Aorta (tissue), 5 donors: ENCODE measurements at places on chromosomes 6 and 20.

GRCh38 chr6:34979218-34979617, 90.2 kb downstream of the ANKS1A start:
- no peak overlapping the region for H3K4me3 ChIP-seq
- DNase-seq: no peak
- no peak overlapping the region for H3K27ac ChIP-seq
- no peaks in the 10 kb centered on the region for H3K4me1 ChIP-seq

DNA sequence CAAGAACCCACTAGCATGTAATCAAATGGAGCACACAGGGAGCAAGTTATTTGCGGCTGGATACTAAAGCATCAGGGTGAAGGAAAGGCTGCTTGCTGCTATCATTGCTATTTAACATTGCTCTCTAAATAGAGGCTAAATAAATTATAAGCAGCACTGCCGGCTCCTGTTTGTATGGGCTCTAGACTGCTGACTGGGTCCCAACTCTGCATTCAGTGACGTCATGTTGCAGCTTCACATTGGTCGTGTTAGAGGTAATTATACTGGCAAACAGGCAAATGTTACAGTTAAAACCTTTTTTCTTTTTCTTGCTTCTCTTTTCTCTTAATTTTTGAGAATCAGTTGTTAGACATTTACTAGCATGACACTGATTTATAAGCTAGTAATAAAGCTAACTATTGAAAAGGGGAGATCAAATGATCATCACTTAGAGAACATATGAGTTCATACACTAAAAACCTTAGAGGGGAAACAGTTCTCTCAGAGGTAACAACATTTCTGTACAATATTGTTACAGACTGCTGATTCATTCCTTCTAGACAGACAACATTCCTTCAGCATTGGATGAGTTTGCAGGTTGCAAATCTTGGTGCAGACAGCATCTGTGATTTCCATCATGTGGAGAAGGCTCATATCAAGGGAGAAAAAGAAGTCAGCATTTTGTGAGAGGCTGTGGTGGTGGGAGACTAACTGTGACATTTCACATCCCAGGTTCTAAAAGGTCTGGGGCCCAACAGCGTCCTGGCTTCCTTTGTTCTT, 15.9 kb downstream of the RFPL4B start:
- H3K4me3 ChIP-seq: no peak overlapping the region
- no peak for DNase-seq
- no peaks in the 10 kb centered on the region for H3K4me1 ChIP-seq
- no peak overlapping the region for H3K27ac ChIP-seq
- no peaks in the 10 kb centered on the region for H3K36me3 ChIP-seq

DNA sequence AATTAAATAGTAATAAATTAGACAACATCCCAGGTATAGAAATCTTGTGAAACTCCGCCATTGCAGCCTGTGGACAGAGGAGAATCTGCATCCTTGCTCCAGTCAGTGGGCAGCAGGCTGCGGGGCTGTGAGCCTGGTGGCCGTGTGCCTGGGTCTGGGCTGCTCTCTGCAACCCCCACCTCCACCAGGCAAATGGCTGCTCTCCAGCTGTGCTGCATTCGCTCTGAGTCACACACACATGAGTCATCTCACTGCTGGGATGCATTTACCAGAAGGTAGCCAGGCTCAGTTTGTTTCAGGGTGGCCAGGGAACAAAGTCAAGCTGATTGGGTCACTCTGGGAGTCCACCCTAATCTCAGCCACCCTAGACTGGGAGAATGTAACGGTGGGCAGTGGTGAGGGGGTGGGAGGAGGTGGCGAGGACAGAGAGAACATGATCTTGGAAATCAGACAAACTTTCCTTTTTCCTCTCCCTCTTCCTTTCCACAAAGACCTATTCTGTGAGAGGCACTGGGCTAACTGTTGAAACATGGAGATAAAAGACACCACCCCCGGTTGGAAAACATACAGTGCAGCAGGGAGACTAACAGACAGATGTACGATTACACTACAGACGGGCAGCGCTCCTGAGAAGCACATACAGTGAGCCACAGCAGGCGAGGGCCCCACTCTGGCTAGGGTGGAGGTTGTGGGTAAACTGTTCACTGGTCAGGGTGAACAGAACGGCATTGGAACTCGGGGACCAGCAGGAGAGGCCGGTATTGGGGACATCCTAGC, 59.2 kb downstream of the TRAM2 start:
- H3K4me1 ChIP-seq: peaks cover 8% of the 10 kb centered on the region
- peak overlapping the region; percentile 90 for H3K27ac ChIP-seq
- peak; percentile 91 for DNase-seq
- no peaks in the 10 kb centered on the region for H3K27me3 ChIP-seq

DNA sequence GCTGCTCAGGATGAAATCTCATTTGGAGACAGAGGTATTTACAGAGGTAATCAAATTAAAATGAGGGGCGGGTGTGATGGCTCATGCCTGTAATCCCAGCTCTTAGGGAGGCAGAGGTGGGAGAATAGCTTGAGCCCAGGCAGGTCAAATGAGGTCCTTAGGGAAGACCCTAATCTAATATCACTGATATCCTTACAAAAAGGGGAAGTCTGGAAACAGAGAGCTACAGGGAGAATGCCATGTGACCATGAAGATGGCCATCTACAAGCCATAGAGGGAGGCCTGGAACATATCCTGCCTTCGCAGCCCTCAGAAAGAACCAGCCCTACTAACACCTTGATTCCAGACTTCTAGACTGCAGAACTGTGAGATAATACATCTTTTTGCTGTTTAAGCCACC, 8.3 kb downstream of the MTCL3 start:
- no peaks in the 10 kb centered on the region for H3K27me3 ChIP-seq
- no peak overlapping the region for H3K27ac ChIP-seq
- no peaks in the 10 kb centered on the region for H3K36me3 ChIP-seq
- H3K4me1 ChIP-seq: no peaks in the 10 kb centered on the region
- no peak for DNase-seq

DNA sequence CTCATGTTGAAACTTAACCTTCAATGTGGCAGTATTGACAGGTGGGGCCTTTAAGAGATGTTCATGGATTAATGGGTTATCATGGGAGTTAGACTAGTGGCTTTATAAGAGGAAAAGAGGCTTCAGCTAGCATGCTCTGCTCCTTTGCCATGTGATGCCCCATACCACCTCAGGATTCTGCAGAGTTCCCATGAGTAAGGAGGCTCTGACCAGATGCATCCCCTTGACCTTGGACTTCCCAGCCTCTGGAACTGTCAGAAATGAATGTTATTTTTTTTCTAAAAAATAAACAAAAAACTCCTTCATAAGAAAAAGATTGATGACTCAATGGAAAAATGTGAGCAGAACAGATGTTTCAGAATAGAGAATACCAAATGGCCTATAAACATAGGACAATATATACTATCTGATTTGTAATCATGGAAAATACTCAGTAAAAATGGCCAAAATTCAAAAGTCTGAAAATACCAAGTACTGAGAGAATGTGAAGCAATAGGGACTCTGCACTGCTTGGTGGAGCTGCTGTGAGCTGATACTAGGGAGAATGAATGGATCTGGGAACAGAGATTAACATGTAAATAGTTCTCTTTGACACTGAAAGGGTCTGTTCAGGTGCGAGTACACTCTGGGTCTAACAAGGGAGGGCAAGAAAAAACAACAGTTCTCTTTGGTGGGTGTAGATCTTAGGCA, 7.4 kb upstream of the TRIM39 start:
- no peak for DNase-seq
- H3K27ac ChIP-seq: no peak overlapping the region
- H3K36me3 ChIP-seq: peaks cover 3% of the 10 kb centered on the region
- H3K4me1 ChIP-seq: no peaks in the 10 kb centered on the region

DNA sequence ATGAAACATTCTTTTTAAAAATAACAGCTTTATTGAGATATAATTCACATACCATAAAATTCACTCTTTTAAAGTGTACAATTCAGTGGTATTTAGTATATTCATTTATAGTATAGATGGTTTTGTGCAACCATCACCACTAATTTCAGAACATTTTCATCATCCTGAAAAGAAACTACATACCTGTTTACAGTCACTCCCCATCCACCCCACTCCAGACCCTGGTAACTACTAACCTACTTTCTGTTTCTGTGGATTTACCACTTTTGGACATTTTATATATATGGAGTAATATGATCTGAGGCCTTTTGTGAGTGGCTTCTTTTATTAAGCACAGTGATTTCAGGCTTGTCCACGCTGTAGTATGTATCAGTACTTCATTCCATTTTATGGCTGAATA, 2.5 kb upstream of the TMEM217 start:
- no peak overlapping the region for H3K27ac ChIP-seq
- no peak for DNase-seq
- H3K36me3 ChIP-seq: no peaks in the 10 kb centered on the region
- H3K4me3 ChIP-seq: no peak overlapping the region

GRCh38 chr20:56865055-56865454, 235.9 kb downstream of the TFAP2C start:
- H3K4me1 ChIP-seq: no peaks in the 10 kb centered on the region
- DNase-seq: no peak
- no peak overlapping the region for H3K27ac ChIP-seq

DNA sequence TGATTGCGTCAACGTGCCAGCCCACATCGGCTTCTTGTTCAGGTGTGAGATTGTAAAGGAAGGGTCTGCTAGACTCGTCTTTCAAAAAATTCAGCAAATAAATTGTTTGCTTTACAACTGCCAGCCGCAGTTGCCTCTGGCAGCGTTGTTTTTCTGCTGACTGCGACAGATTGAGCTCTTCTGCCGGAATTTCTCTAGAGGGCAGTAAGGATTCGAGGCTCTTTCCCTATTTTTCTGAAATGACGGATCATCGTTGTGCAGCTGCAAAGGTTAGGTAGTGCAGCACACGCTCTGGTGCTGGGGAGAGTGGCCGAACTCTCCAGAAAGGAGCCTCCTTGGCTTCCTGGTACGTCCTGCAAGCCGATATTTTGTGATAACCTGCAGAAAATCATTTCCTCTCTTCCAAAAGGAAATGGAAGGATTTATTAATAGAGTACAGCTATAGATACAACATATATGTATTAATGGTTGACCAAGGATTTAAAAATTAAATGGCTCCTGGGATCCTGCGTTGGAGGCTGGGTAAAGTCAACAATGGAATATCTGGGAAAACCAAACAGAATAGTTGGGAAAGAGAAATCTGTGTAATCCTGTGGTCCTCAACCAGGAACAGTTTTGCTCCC, 121.9 kb upstream of the ZFP64 start:
- no peak for DNase-seq
- no peak overlapping the region for H3K4me3 ChIP-seq
- H3K27ac ChIP-seq: no peak overlapping the region
- H3K36me3 ChIP-seq: no peaks in the 10 kb centered on the region
- no peaks in the 10 kb centered on the region for H3K4me1 ChIP-seq

DNA sequence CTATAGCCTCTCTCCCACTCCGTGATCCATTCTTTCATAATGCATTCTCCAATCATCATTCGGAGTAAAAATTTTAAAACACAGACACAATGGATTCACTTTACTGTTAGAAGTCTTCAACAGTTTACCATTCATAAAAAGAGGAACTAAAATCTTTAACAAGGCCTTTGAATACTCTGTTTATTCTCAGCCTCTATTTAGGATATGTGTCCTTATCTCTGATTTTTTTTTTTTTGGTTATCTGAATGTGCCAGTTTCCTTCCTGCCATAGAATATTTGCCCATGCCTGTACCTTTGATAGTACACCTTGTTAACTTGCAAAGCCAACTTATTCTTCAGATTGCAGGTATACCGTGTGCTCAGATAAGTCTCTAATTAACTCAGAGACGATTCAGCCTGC, 11.1 kb downstream of the CRISP1 start:
- DNase-seq: no peak
- H3K4me1 ChIP-seq: no peaks in the 10 kb centered on the region
- no peaks in the 10 kb centered on the region for H3K27me3 ChIP-seq

- H3K4me1 ChIP-seq: no peaks in the 10 kb centered on the region
- no peaks in the 10 kb centered on the region for H3K27me3 ChIP-seq
- no peak for DNase-seq
Measured at GRCh38 chr6:122799140-122799745, 10.2 kb downstream of the SMPDL3A start.

DNA sequence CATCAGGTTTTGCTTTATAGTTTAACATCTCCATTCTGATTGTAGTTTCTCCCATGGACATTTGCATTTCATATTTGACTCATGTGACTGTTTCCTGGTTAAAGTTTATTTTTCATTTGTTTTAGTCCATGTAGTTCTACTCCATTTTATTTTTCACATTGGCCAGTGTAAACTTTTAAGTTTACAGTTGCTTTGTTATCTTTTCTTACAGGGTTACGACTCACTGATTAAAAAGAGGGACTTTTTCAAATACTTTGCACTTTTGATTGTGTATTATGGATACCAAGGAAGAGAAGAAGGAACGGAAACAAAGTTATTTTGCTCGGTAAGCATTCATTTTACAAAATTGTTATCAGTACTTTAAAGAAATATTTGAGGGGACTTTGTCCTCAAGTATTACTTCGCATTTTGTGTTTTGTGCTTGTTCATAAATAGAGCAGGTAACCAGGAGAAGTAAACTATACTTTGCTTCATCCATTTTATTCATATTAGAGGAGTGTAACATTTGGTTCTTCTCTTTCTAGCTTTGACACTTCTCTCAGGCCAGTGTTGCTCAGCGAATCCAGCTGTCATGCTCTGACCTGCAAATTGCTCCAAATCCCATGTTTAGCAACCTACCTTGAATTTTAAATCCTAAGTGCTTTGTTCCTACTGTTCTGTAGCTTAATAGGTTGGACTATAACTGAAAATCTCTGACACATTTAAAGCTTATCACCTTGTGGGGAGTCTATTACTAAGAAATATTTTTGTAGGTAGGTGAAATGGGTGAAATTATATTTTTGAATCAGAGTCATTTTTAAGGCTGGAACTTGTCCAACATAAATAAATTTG, 24.5 kb downstream of the NCOA7 start:
- no peak overlapping the region for H3K27ac ChIP-seq
- no peak for DNase-seq
- no peaks in the 10 kb centered on the region for H3K36me3 ChIP-seq
- H3K4me3 ChIP-seq: no peak overlapping the region

- no peaks in the 10 kb centered on the region for H3K36me3 ChIP-seq
- no peak overlapping the region for H3K4me3 ChIP-seq
- DNase-seq: no peak
- no peak overlapping the region for H3K27ac ChIP-seq
Measured at GRCh38 chr6:108355890-108356289, 61.0 kb downstream of the AFG1L start.

DNA sequence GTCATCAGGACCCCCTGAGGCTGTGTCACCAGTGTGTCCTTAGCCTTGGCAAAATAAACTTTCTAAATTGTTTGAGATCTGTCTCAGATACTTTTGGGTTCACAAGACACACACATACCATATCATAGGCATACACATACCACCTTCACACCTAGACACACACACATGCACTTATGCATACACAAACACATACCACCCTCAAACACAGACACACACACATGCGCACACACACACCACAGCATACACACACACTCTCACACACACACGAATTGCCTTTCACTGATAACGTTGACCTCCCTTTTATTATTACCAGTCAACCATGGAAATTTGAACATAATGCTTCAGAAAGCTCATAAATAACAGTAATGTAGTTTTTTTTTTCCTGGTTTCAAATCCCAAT, 108.6 kb upstream of the MYLIP start:
- no peaks in the 10 kb centered on the region for H3K36me3 ChIP-seq
- no peaks in the 10 kb centered on the region for H3K27me3 ChIP-seq
- H3K4me1 ChIP-seq: no peaks in the 10 kb centered on the region

- no peaks in the 10 kb centered on the region for H3K27me3 ChIP-seq
- H3K4me1 ChIP-seq: peaks cover 1% of the 10 kb centered on the region
- peak; percentile 68 for DNase-seq
- peak overlapping the region; percentile 47 for H3K4me3 ChIP-seq
- H3K36me3 ChIP-seq: no peaks in the 10 kb centered on the region
- no peak overlapping the region for H3K27ac ChIP-seq
Measured at GRCh38 chr6:139277161-139277560, 14.6 kb downstream of the TXLNB start.
